ENCODE measurements at places on chromosomes 3 and 15.

DNA sequence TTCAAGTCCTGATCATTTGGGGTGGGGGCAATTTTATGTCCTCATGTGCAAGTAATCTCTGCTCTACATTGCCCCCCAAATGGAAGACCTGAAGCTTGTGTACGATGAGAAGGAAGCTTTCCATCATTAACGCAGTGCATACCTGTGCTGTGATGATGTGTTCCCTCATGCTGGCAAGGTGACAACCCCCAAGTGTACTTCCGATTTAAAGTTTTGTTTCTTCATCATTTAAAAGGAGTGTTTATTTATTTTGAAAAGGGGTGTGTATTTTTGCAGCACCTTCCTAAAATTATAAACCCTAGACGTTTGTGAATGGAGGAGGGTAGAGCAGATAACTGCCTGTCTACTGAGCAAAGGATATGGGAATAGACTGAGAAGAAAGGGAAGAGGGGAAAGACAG lies 45.3 kb downstream of the C2CD4A start:
- DNase-seq = no peak

GRCh38 chr3:143840636-143841035 lies 7.6 kb downstream of the SLC9A9 start:
- no peak for DNase-seq

DNA sequence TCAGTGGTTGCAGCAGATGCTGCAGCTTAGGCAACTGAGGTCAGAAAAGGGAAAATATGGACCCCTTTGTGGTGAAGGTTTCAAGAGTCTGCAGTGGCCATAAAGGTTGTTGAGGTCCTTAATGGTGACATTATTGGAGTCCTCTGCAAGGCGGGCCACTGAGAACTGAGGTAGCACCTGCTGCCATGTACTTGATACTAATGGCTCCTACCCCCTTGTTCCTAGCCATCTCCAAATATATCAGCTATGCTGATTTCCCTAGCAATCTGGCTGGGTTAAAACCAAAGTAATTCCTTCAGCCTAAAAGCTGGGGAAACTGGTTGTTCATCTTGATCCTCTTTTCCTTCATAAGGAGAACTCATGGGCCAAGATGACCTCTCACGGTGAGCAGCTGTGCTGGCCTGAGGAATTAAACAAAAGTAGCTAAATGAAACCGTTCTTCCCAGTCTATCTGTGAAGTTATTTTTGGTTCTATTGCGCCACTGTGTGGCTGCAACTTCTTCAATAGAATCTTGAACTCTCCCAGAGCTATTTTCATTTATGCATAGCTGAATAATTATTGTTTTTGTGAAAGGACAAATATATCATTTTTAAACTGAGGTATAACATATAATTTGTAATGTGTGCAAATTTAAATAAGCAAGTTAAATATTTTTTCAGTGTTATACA lies 76.1 kb upstream of the PLSCR4 start:
- DNase-seq = peak; percentile 26

GRCh38 chr3:164200053-164200823 lies 878.1 kb downstream of the SI start:
- no peak for DNase-seq

DNA sequence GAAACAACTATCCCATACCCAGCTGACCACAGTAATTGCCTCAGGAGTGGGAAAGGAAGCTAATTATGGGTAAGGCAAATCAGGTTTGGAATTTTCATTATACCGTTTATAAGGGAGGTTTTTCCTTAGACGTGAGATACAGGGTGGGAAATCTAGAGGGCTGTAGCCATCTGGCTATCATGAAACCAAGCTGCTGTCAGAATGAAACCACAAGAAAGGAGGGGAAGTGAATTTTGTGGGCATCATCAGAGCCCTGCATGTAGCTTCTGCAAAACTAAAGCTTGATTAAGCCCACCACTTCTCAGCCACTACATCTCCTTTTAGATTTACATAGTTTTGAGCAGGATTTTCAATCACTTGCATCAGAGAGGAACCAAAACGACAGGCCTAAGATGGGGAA lies 893.5 kb downstream of the TUSC7 start:
- DNase-seq = no peak

GRCh38 chr3:61771976-61772375 lies 210.6 kb downstream of the PTPRG start:
- no peak for DNase-seq

DNA sequence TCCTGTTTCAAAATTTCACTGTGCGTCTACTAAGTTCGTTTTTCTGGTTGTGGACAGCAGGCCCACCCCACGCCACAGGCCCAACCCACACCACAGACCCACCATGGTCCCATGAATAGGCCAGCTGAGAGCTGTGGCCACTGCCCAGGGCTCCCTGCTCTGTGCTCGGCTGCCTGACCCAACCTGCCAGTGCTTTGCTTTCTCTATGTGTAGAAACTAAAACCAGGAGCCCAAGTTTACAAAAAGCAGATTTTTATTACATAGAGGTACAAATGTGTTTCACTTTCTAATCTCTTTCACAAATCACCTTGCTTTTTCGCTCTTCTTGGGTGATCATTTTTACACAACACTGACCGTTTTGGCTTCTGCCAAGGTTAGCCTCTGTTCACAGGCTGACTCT lies 69.1 kb downstream of the HERC2 start:
- no peak for DNase-seq

GRCh38 chr3:176795891-176796290 lies 401.4 kb downstream of the TBL1XR1 start:
- no peak for DNase-seq

DNA sequence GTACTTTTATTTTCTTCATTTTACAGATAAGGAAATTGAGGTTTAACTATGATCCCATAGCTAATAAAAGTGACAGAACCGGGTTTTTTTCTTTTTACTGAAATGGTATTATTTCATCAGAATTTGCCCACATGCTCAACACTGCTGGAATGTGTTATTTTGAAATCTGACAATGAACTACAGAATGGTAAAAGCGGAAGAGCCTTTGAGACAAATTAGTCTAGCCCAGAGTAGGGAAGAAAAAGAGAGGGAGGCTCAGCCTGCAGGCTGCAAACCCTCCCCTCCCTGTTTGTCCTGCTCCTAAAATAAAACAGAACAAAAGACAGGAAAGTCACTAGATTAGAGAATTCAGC lies 100.3 kb upstream of the LIPC start:
- no peak for DNase-seq

GRCh38 chr3:12830785-12831156 lies 10.6 kb downstream of the RPL32 start:
- no peak for DNase-seq

Data from AG04449 (cell line).